ENCODE measurements at places on chromosomes 16 and 17.

DNA sequence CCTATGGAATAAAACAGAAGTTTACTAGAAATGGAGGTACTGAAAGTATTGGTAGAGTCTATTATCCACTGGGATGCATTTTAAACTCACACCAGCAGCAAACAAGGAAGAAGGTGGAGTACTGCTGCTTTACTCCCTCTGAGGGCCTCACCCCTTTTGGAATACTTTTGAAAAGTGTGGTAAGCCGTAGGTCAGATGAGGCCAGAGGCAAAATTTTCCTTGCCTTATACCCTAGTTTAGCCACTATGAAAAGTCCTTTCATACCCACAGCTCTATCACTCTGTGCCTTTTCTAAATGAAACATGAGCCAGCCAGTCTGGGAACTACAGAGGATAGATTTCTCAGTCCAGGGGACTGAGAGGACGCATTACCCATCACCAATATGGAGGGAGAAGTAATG lies 14.0 kb downstream of the GDE1 start:
- DNase-seq: no peak

DNA sequence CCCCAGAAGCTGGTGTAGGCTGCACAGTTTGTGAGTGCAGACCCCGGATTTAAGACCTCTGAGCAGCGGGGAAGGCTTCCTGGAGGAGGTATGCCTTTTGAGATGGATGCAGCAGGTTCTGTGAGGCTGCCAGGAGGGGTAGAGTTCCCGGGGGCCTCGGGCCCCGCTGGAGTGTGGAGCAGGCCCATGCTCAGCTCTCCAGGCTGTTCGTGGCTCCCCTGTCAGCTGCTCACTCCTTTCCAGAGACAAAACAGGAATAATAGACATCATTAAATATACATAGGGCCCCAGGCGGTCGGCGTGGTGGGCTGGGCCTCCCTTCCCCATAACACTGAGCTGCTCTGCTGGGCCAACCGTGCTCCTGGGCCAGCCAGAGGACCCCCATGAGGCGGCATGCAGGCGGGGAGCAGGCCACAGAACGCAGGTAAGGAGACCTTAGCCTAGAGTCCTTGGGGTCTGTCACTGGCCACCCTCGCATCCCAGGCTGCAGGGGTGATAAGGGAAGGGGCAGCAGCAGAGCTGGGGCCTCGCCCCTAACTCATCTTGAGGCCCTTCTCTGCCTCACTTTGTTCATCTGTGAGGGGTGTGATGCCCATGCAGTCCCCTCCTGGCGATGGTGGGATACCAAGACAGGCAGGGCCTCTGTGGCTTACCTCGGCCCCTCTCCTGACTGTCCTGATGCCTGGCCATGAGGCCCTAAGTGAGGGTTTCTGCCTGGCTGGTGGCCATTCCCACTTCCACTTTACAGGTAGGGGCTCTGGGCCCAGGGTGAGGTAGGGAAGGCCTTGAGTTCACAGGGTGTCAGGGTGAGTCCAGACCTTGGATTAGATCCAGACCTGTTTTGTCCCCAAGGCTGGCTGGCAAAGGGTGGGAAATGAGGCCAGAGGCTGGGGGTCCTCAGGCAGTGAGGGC lies at the start of gene MYO15A:
MYO15A (plus strand) TSS at position 356 of the 912 bp plus-strand sequence. CDS start 10,045 bp downstream, outside the sequence.
- DNase-seq: no peak

DNA sequence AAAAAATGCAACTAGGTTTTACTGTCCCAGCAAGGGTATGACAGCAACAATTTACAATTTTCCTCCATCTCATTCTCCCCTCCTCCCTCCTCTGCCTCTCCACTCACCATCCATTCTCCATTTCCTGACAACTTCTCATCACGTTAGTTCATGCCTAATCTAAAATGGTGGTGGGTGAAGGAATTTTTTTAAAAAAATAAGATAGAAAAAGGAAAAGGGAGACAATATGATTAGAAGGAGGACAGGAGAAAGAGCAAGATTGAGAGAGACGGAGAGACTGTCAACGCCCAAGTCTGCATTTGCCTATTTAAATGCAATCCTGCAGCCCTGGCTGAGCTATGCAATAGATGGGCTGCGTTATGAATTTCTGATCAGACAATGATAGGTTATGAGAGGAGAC lies 380.7 kb upstream of the PSMD7 start:
- DNase-seq: no peak

GRCh38 chr16:85759631-85760419 lies 8.9 kb upstream of the C16orf74 start:
- no peak for DNase-seq

- no peak for DNase-seq
Observed at GRCh38 chr16:86584726-86585721, 6.7 kb downstream of the FOXL1 start.

DNA sequence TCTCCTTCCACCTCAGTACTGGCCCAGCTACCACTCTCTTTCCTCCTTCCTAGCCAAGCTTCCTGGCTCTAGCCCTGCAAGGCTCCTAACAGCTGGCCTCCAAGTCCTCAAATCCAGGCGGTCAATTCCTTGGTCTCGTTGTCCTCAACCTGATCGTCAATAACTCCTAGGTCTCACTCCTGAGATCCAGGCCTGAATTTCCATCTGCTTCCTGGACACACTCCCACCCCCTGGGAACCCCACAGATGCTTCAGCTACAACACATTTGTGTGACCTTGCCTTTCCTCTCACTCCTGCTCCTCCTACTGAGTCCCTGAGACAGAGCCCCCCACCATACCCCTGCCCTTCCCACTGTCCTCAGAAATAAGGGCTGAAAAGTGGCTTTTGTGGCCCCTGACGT lies 2.3 kb downstream of the ENKD1 start:
- DNase-seq: no peak

DNA sequence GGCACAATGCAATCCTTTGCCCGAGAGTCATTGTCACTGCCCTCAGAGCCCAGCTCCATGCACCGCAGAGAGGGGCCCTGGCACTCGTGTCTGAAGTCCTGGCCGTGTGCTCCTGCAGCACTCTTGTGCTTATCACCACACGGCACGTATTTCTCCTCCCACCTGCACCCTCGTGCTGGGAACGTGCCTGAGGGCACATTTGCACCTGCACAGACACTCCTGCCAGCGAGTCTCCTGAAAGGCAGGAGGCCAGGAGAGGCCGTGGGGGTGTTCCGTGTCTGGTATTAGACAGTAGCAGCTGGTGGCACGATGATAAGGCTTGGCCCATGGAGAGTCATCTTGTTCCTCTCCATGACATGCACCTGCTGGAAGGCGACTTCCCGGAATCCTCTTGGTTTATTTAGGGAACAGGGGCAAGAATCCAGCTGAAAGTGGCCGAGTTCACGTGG lies 3.4 kb upstream of the ACSF3 start:
- no peak for DNase-seq

DNA sequence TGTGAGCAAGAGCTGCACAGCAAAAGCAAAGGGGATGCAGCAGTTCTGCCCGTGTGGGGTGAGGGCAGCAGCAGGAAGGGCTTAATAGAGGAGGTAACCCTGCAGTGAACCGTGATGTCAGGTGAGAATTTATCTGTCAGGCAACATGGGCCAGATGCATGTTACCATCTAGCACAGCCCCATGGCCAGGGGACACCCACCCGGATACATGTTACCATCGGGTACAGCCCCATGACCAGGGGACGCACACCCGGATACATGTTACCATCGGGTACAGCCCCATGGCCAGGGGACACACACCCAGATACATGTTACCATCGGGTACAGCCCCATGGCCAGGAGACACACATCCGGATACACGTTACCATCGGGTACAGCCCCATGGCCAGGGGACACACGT lies 99.4 kb downstream of the RBFOX3 start:
- DNase-seq: no peak

- DNase-seq: no peak
Observed at GRCh38 chr16:30820952-30821421, 34.0 kb upstream of the ZNF629 start.

DNA sequence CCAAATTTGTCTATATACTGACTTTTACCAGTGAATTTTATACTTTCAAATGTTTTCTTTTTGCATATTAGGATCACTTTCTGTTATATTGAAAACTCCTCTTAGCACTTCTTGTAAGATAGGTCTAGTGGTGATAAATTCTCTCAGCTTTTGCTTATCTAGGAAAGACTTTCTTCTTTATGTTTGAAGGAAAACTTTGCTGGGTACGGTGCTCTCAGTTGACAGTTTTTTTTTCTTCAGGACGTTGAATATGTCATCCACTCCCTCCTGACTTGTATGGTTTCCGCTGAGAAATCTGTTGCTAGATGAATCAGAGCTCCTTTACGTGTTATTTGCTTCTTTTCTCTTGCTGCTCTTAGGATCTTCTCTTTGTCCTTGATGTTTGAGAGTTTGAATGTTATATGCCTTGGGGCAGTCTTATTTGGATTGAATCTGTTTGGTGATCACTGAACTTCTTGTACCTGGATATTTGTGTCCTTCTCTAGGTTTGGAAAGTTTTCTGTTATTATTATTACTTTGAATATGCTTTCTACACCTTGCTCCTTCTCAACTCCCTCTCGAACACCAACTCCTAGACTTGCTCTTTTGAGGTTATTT lies 44.0 kb upstream of the NACA2 start:
- DNase-seq: no peak

GRCh38 chr17:27994586-27994985 lies 47.9 kb upstream of the NLK start:
- DNase-seq: no peak

DNA sequence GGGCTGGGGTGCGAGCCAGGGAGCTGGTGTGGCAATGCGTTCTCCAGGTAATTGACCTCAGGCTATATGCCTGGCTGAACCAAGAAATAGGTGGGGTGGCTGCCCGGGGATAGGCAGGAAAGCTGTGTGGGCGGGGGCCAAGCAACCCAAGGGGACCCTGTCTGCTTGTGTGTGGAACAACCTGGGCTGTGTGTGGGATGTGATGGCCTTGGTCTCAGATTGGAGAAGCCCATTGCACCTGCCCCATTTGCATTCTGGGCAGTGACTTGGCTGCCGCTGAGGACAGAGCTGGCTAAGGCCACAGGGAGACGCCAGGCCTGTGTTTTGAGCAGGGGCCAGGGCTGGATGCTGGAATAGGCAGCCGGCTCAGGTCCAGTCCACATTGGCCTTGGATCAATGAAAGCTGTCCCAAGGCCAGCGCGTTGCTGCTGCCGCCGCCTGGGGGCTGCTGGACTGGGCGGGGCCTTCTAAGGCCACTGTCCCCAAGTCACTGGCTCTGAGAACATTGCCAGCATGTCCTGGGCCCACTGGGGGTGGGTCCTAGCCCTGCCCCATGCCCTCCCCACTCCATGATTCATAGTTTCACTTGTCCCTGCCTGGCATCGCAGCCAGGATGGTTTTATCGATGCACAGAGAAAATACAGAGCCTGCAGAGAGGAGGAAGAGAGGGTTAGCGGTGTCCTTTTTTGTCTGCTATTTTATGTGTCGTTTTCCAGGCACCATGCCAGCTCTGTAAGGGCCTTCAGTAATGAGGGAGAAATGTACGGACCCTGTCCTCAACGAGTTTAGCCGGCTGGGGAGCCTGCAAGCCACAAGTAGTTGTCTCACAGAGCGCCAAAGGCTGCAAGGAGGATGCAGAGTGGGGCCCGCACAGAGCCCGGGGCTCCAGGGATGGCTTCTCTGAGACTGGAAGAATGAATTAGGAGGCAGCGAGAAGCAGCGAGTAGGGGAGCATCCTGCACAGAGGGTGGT lies 43.9 kb downstream of the NKD1 start:
- DNase-seq: no peak

DNA sequence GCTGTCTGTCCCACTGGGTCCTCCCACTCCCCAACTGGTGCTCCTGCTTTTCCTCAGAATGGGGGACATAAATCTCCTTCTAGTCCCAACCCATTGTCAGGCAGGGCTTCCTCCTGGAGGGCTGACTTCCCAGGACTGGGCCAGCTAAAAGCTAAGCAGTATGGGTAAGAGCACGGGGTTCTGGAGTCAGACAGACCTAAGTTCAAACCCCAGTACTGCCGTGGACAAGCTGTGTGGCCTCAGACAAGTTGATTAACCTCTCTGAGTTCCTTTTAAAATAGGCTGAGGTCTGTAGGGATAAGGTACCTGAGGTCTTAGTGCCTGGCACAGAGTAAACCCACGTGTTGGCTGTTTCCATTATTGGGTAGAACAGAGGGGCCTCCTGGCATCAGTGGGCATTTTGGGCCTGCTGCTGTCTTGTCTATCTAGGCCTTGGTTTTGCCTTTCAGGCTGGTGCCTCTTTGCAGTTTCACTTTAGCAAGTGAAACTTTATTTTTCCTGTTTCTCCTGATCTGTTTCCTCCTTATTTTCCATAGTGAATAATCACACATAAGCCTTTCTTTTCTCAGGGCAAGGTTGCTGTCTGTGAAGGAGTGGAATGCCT lies 114.6 kb downstream of the PRKCB start:
- DNase-seq: no peak

DNA sequence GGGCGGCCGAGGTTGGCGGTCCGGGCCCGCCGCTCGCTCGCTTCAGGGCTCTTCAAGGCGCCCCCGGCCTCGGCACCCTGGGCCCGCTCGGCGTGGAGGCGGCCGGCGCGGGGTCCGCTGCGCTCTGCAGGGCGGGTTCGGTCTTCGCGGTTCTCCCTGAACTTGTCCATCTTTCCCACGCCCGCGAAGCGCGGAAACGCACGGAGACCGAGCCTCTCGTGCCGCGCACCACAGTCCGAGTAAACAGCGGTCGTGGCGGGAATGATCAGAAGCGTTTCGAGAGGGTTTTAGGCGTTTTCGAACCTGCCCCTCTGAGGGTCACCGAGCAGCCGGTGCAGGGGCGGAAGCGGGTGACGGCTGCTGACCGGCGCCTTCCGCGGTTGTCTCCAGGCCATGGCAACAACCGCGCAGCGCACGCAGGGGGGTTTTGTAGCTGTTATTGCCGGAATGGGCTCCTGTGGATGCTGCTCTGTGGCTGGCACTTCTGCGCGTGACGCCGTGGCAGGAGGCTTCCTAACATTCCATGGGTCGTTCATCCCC lies 414 bp downstream of the NARF start:
- no peak for DNase-seq

DNA sequence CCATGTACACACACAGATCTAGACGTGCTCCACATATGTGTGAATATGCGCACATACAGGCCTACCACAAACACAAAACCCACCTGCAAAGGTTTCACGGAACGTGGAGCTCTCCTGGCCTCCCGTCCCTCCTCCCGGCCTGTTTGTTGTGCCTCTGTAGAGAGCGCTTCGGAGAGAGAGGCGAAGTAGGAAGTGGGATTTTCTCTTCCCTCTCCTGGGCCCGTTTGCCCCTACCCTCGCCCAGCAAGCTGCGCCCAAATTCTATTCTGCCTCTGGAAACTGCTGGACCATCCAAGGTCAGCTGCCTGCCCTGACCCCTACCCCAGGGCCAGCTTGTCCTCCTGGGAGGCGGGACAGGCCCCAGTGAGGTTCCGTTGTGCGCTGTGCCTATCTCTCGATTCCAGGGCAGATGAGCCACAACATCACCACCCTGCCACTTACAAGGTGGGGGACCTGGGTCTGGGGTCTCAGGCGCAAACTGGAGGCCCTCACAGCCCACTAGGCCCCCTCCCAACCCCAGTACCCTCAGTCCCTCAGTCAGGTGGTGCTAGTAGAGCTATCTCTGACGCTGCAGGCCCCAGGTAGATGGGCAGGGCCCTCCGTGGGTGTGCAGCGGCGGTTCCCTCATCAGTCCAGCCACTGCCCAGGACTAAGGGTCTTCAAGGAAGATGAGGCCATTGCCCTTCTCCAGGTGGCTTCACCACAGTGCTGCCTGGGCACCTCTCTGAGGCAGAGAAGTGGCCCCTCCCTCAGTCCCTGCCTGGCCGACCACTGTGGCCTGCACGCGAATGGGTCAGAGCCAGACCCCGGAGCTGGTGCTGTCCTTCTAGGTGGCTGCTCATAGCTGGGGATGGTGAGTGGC lies 54.2 kb downstream of the BEAN1 start:
- DNase-seq: no peak

- no peak for DNase-seq
Observed at GRCh38 chr16:80117556-80118130, 423.1 kb upstream of the DYNLRB2 start.

- DNase-seq: no peak
Observed at GRCh38 chr17:62664336-62665120, 37.1 kb downstream of the MRC2 start.

Measured in cortex of kidney (tissue), 1 donor.